Neural progenitor cell (in vitro differentiated cells): ENCODE measurements at places on chromosomes 2 and 18.

GRCh38 chr18:49884959-49885358, 71.6 kb upstream of the ACAA2 start:
- H3K4me1 ChIP-seq: no peaks in the 10 kb centered on the region
- no peaks in the 10 kb centered on the region for H3K36me3 ChIP-seq
- no peak overlapping the region for H3K4me3 ChIP-seq
- no peak for DNase-seq
- H3K27me3 ChIP-seq: no peaks in the 10 kb centered on the region

GRCh38 chr18:55998801-55999385, 410.9 kb upstream of the TCF4 start:
- no peaks in the 10 kb centered on the region for H3K36me3 ChIP-seq
- H3K27ac ChIP-seq: peak overlapping the region; percentile 86
- peaks cover 91% of the 10 kb centered on the region for H3K4me1 ChIP-seq

GRCh38 chr2:102032368-102033030, 40.7 kb downstream of the IL1R2 start:
- H3K36me3 ChIP-seq: no peaks in the 10 kb centered on the region
- no peaks in the 10 kb centered on the region for H3K27me3 ChIP-seq
- no peak overlapping the region for H3K27ac ChIP-seq
- H3K4me1 ChIP-seq: no peaks in the 10 kb centered on the region

GRCh38 chr2:10947446-10948187, 35.9 kb downstream of the KCNF1 start:
- H3K27me3 ChIP-seq: no peaks in the 10 kb centered on the region
- H3K4me1 ChIP-seq: no peaks in the 10 kb centered on the region
- H3K36me3 ChIP-seq: no peaks in the 10 kb centered on the region
- H3K27ac ChIP-seq: no peak overlapping the region

DNA sequence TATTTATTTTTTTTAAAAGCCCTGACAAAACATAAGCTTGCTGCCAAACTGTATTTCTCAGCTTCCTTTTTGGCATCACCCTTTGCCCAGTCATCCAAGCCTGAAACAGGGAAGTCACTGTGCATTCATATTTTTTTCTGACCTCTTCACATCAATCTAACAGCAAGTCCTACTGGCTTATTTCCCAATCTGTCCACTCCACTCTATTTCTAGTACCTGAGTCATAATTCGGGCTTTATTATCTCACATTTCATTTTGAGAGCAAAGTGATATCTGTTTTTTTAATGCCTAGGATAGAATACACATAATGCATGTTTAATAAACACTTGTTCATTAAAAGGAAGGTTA, 5.1 kb downstream of the HNMT start:
- peaks cover 10% of the 10 kb centered on the region for H3K4me1 ChIP-seq
- H3K36me3 ChIP-seq: no peaks in the 10 kb centered on the region
- DNase-seq: no peak
- H3K27me3 ChIP-seq: no peaks in the 10 kb centered on the region
- H3K4me3 ChIP-seq: no peak overlapping the region

- no peak overlapping the region for H3K4me3 ChIP-seq
- no peaks in the 10 kb centered on the region for H3K36me3 ChIP-seq
- no peaks in the 10 kb centered on the region for H3K27me3 ChIP-seq
- peak; percentile 49 for DNase-seq
- peaks cover 47% of the 10 kb centered on the region for H3K4me1 ChIP-seq
Observed at GRCh38 chr2:200352636-200353035, 46.1 kb downstream of the SPATS2L start.

DNA sequence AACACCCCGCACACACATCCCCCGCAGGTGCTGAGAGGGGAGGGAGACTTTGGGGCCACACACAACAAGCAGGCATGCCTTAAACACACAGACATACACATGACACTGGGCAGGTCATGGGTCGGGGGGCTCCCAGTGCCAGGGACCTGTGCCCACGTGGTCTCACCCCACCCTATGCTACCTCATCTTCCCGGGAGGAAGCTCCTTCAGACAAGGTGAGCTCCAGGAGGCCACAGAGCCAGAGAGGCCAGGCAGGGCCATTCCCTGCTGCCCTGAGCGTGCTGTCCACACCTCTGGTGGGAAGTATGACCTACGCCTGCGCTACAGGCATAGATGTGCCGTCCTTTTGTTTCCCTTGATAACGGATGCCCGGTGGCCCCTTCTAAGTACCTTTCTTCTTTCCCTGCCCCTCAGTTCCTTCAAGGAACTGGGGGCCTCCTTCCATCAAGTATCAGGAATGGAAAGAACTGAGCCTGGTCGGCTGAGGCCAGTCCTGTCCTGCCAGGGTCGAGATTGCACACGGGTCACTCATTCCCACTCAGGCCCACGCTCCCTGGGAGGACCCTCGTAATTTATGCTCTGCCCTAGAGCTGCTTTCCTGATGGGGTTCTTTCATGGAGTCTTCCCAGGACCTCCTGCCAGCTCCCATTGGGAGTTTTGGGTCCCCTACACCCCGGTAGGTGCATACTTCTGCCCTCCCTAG, 4.7 kb downstream of the TEKT4 start:
- H3K4me3 ChIP-seq: no peak overlapping the region
- H3K27me3 ChIP-seq: no peaks in the 10 kb centered on the region

GRCh38 chr2:191836853-191837769, 9.8 kb downstream of the CAVIN2 start:
- DNase-seq: no peak
- H3K27me3 ChIP-seq: no peaks in the 10 kb centered on the region
- H3K36me3 ChIP-seq: no peaks in the 10 kb centered on the region
- no peak overlapping the region for H3K27ac ChIP-seq
- H3K4me1 ChIP-seq: peaks cover 2% of the 10 kb centered on the region

- DNase-seq: no peak
- no peak overlapping the region for H3K27ac ChIP-seq
- no peaks in the 10 kb centered on the region for H3K36me3 ChIP-seq
- H3K27me3 ChIP-seq: no peaks in the 10 kb centered on the region
Observed at GRCh38 chr2:46510598-46511177, 31.3 kb downstream of the TMEM247 start.

GRCh38 chr2:74426181-74426758, 4.7 kb downstream of the WDR54 start:
- H3K36me3 ChIP-seq: no peaks in the 10 kb centered on the region
- H3K27me3 ChIP-seq: no peaks in the 10 kb centered on the region
- no peak overlapping the region for H3K27ac ChIP-seq

DNA sequence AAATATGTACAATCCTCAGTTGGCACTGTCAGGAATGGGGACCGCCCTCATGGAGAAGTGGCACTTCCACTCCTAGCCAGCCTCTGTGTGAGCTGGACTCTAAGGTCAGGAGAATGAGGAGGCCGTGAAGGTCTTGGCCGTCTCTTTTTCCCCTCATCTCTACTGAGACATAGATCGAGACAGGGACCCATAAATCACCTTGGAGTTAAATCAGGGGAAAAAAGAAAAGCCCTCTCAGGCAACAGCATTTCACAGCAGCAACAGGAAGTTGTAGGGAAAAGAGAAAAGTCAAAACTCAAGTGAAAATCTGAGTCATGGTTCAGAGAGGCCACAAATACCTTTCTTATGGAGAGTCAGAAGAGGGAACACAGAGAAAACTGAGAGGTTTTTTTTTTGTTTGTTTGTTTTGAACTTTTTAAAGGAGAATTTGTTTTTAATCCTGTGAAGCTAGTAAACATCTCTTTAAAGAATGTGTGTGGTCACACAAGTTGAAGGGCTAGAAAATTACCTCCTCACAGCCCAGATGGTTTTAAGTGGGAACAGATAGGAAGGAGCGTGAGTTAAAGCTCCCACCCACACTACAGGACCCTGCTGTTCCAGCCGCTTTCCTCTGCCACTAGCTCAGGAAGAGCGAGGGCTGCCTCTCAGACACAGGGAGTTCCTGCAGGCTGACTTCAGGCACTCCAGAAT, 30.6 kb upstream of the CYP1B1 start:
- no peak for DNase-seq
- H3K27ac ChIP-seq: no peak overlapping the region
- H3K4me3 ChIP-seq: no peak overlapping the region

- DNase-seq: no peak
- H3K4me1 ChIP-seq: no peaks in the 10 kb centered on the region
- H3K27ac ChIP-seq: no peak overlapping the region
- H3K4me3 ChIP-seq: no peak overlapping the region
Observed at GRCh38 chr2:102253140-102253752, 58.1 kb upstream of the IL1RL1 start.

GRCh38 chr2:12430407-12431133, 286.2 kb upstream of the TRIB2 start:
- peaks cover 14% of the 10 kb centered on the region for H3K4me1 ChIP-seq
- H3K27ac ChIP-seq: no peak overlapping the region
- no peaks in the 10 kb centered on the region for H3K27me3 ChIP-seq
- no peak for DNase-seq
- H3K4me3 ChIP-seq: no peak overlapping the region
- H3K36me3 ChIP-seq: no peaks in the 10 kb centered on the region

DNA sequence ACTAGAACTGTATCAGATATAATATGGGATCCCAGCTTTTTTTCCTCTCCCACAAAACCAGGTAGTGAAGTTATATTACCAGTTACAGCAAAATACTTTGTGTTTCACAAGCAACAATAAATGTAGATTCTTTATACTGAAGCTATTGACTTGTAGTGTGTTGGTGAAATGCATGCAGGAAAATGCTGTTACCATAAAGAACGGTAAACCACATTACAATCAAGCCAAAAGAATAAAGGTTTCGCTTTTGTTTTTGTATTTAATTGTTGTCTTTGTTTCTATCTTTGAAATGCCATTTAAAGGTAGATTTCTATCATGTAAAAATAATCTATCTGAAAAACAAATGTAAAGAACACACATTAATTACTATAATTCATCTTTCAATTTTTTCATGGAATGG, 77.7 kb upstream of the CSRNP3 start:
- no peaks in the 10 kb centered on the region for H3K27me3 ChIP-seq
- H3K27ac ChIP-seq: no peak overlapping the region
- H3K36me3 ChIP-seq: no peaks in the 10 kb centered on the region
- H3K4me1 ChIP-seq: no peaks in the 10 kb centered on the region
- DNase-seq: no peak

GRCh38 chr2:217225596-217225995, 365.7 kb upstream of the TNP1 start:
- no peaks in the 10 kb centered on the region for H3K36me3 ChIP-seq
- no peaks in the 10 kb centered on the region for H3K27me3 ChIP-seq
- no peak for DNase-seq
- H3K27ac ChIP-seq: no peak overlapping the region
- H3K4me1 ChIP-seq: no peaks in the 10 kb centered on the region

GRCh38 chr2:88188748-88189147, 18.6 kb downstream of the THNSL2 start:
- no peak overlapping the region for H3K4me3 ChIP-seq
- no peaks in the 10 kb centered on the region for H3K36me3 ChIP-seq
- no peaks in the 10 kb centered on the region for H3K27me3 ChIP-seq
- no peak for DNase-seq
- H3K27ac ChIP-seq: no peak overlapping the region

DNA sequence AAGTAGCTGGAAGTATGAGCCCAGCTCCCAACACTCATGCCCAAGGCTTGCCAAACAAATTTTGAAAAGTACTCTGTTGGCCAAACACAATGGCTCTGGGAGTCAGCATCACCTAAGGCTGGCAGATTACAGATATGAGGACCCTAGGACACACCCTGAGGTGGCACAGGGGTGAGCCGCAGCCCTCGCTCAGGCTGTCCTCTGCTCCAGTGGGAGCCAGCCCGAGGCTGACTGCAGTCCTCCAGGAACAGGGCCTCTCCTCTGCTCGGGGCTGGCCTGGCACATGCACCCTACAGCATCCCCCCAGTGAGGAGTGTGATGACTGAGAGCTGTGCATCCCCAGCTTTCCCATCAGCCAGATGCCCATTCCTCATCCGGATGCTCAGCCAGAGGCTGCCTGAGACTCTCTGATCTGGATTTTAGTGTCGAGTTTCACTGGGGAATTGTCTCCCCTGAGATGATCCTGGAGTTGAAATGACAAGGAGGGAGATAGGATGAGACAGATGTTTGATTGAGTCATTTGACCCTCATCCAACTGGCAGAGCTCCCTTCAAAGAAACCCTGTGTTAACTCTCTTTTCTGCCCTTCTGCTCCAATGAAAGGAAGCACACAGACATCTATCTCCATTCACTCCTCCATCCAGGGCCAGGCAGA, 269.3 kb upstream of the NCKAP5 start:
- peaks cover 4% of the 10 kb centered on the region for H3K4me1 ChIP-seq
- no peaks in the 10 kb centered on the region for H3K27me3 ChIP-seq
- no peak for DNase-seq
- no peak overlapping the region for H3K4me3 ChIP-seq
- no peaks in the 10 kb centered on the region for H3K36me3 ChIP-seq

DNA sequence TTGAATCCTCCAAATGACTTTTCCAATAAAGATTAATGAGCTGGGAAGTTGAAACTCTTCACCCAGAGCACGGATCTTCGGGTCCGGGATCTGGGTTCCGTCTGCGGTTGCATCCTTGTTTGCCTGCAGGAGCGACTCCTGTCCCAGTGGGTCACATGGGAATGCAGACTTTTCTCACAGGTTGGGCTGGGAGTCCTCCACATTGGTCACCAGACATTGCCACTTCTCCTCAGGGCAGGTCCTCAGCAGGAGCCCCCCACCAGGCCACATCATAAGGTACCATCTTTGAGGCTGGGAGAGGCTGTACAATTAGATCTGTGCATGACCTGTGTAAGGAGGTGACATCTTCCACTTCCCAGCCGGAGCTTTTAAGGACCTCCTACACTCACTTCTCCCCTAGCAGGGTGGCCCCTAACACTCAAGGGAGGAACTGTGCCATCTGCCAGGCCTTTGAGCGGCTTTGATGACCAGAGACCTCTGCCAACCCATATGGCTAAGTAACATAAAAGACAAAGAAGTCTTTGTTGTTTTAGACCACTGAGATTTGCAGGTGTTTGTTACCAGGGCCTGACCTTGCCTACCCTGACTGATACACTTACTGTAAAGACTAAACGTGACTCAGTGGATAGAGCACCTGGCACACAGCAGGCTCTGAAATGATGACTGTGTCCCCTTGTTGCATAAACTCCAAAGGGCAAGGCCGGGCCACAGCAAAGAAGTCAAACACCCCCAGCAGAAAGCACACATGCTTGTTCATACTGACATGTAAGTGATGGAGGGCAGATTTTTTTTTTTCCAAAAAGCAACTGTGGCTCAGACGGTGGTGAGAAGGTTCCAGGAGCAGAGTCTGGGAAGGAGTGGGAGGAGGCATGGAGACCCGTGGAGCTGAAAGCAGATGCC, 7.9 kb upstream of the TEX51 start:
- no peak overlapping the region for H3K4me3 ChIP-seq
- H3K36me3 ChIP-seq: no peaks in the 10 kb centered on the region
- H3K4me1 ChIP-seq: no peaks in the 10 kb centered on the region
- DNase-seq: no peak
- H3K27ac ChIP-seq: no peak overlapping the region

GRCh38 chr2:85642725-85643124, 25.3 kb downstream of the SFTPB start:
- H3K4me3 ChIP-seq: no peak overlapping the region
- peaks cover 22% of the 10 kb centered on the region for H3K36me3 ChIP-seq
- H3K27ac ChIP-seq: no peak overlapping the region
- H3K4me1 ChIP-seq: no peaks in the 10 kb centered on the region
- no peak for DNase-seq
- no peaks in the 10 kb centered on the region for H3K27me3 ChIP-seq
